Activated CD8-positive, alpha-beta memory T cell treated with anti-CD3 and anti-CD28 coated beads for 4 hours (primary cell): ENCODE measurements at places on chromosomes 1 and 21.

DNA sequence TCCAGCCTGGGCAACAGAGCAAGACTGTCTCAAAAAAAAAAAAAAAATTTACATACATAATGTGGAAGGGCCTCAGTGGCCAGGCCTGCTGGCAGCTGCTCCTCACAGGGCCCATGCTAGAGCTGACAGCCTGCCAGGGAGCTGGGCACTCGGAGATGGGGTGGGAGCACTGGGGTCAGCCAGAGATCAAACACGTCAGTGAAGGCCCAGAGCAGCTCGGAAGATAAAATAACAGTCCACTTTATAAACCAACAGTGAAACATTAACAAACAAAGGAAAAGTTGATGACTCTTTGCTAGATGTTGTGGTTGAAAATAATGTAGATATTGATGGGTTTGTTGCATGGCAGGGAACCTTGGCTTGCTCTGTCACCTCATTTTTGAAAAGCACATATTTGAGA, 42.7 kb downstream of the ATP5PF start:
- no peak for DNase-seq

GRCh38 chr1:163148911-163149310, 53.8 kb downstream of the RGS5 start:
- no peak for DNase-seq

- DNase-seq, result no peak
Observed at GRCh38 chr1:172154551-172154950, 265.9 kb upstream of the C1orf105 start.

DNA sequence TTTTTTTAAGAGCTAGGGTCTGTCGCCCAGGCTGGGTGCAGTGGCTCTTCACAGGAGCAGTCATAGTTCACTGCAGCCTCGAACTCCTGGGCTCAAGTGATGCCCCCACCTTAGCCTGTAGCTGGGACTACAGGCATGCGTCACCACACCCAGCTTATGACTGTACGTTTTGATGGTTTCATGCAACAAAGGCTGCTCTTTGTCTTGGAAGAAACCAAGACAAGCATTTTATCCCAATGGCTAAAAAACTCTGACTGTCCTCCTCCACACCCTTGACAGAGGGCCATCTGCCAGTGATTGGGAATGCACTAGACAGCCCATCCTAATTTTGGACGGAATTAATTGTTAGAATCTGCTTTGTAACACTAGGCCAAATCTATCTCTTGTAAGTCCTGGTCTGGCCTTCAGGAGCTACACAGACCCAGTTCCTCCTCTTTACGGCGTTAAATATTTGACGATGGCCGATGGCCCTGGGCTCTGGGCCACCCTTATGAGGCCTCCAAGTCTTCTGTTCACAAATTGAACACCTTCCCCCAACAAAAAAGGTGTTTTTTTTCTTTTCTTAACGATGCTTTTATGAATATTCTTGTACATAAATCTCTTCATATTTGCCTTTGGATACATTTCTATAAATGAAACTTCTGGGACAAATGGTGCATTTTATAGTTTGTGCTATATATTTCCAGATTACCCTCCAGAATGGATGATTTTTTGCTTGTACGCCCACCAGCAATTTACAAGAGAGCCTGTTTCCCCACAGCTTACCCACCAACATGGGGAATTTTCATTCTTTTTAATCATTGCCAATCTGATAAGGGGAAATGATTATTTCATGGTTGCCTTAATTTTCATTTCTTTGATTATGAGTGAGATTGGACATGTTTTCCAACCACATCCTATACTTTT, 104.8 kb upstream of the SLC25A33 start:
- no peak for DNase-seq

DNA sequence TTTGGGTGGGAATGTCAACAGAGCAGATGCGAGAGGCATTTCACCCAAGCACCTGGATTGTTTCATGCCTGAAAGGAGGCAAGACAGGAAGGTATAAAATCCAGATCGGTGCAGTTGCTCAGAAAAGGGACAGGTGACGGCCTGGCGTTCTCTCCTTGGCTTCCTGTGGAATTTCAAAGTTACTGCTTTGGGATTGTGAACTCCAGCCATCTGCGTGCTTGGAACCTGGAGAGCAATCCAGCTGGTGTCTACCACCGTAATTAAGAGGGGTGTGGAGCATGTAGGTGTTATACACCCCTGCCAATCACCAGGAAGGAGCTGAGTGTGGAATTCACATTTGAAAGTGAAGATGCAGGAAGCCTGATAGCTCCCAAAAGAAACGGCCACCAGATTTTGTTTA, 286.1 kb downstream of the KIF26B start:
- no peak for DNase-seq

DNA sequence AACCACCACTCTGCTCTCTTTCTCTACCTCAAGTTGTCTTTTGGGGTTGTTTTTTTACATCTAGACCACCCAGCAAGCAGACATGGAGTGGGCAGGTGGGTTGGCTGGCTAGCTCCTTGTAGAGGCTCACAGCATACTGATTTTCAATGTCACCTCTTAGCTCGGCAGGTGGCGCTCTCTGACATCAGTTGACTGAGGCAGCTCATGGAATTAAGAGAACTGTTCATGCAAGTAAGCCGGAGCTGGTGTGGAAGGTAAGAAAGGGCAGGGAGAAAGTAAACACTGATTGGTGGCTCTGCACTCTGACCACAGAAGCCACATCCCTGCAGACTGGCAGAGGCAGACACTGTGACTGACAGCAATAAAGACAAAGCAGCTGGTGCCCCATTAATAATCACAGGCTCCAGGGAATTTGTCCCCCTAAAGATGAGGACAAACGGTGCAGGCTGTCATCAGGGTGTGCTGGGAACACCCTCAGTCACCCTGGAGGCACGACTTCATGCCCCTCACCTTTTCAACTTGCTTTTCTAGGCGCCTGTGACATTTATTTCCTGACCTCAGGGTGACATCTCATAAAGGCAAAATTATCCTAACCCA, 226.8 kb downstream of the LMX1A start:
- no peak for DNase-seq

- no peak for DNase-seq
Observed at GRCh38 chr21:46037331-46038325, 56.1 kb downstream of the COL6A1 start.

- DNase-seq, result no peak
Observed at GRCh38 chr1:29033829-29034466, 89.8 kb downstream of the TMEM200B start.
